ENCODE measurements at places on chromosomes 6 and 20.

DNA sequence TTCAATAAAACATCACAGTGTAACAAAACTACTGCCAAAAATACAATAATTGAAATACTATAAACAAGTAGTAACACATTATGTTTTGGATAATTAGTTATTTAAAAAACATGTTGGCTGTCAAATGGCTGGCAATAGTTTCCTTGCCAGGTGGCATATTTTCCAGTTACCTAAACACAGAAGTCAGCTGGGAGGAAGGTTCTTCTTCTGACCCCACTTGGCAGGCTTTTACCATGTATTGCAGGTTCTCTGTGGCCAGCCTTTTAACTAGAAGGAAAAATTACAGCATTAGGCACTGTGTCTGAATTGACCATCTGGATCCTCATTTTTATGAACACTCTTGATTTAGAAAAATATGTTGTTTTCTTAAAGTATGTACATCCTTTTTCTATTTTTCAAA lies 131.4 kb downstream of the MMS22L start:
- no peak for DNase-seq

- DNase-seq, result no peak
These were observed 61.7 kb downstream of the CDH22 start for GRCh38 chr20:46246559-46246958.

GRCh38 chr20:48908656-48909319 lies 12.7 kb upstream of the ARFGEF2 start:
- no peak for DNase-seq

DNA sequence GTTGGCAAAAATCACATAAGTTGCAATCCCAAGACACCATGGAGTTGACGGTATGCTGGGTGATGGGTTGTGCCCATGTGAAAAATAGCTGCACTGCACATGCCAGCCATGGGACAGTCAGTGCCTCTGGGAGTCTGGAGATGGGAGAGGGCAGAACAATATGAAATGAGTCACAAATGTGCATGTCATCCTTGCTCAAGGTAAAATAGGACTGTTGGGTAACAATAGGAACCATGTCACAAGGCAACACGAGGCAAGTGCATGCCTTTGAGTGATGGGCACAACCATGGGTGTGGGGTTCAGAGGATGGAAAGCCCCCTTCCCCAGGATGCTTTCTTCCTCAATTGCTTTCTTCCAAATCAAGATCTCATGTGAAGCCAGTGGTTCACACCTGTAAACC lies 70.5 kb upstream of the PIM1 start:
- DNase-seq, result no peak

- DNase-seq, result peak; percentile 24
These were observed 67.2 kb upstream of the SMLR1 start for GRCh38 chr6:130760006-130760405.
